ENCODE measurements at places on chromosomes 5 and 9. TPM values are rescaled to one million over a fixed set of nuclear protein-coding genes. Genes with fewer than 3 reads are reported as not detected.

- H3K27ac ChIP-seq: no peak overlapping the region
- H3K27me3 ChIP-seq: no peaks in the 10 kb centered on the region
- no peaks in the 10 kb centered on the region for H3K36me3 ChIP-seq
- H3K4me3 ChIP-seq: no peak overlapping the region
These were observed 1078.3 kb downstream of the CDH12 start for GRCh38 chr5:21774801-21775200.

- no peak overlapping the region for H3K27ac ChIP-seq
- DNase-seq: no peak
- peaks cover 22% of the 10 kb centered on the region for H3K4me1 ChIP-seq
- no peak overlapping the region for H3K4me3 ChIP-seq
- no peaks in the 10 kb centered on the region for H3K36me3 ChIP-seq
- no peaks in the 10 kb centered on the region for H3K27me3 ChIP-seq
These were observed 31.3 kb downstream of the CPEB4 start for GRCh38 chr5:173919443-173919842.

DNA sequence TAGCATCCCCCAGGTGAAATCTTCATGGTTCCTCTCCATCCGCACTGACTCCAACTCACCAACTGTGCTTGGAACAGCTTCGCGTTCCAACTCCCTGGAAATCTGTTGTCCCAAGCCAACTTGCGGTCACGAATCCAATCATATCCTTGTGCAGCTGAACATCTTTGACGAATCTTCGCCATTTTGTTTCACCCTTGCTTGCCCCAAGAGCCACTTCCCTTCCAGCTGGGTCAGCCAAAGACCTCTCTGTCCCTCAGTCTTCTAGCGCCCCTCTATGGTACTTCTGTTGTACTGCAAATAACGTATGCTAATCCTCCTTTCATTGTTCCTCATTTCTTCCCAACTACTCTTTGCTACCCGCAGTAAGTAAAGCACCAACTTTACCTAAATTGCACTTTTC, 61.0 kb upstream of the TARS1 start:
- no peak overlapping the region for H3K4me3 ChIP-seq
- no peaks in the 10 kb centered on the region for H3K27me3 ChIP-seq
- no peak overlapping the region for H3K27ac ChIP-seq
- peak; percentile 8 for DNase-seq
- no peaks in the 10 kb centered on the region for H3K36me3 ChIP-seq

DNA sequence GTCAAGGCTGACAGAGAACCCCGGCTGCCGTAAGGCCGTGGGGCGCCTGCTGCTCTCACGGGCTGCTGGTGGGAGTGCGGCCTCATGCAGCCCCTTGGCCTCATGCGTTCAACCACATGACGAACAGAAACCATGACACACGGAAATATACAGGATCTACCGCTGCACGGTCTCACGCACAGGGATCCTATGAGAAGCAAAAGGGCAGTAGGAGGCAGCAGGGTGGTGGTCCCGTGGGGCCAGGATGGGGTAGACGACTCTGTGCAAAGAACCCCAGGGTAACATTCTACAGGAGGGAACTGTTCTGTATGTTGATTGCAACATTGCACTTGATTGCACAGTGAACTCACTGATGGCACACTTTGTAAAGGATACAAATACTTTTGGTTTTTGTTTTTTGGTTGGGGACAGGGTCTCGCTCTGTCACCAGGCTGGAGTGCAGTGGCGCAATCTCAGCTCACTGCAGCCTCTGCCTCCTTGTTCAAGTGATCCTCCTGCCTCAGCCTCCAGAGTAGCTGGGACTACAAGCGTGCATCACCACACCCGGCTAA, 51.6 kb downstream of the NACC2 start:
- H3K4me1 ChIP-seq: no peaks in the 10 kb centered on the region
- H3K27me3 ChIP-seq: no peaks in the 10 kb centered on the region
- H3K4me3 ChIP-seq: no peak overlapping the region
- DNase-seq: no peak

DNA sequence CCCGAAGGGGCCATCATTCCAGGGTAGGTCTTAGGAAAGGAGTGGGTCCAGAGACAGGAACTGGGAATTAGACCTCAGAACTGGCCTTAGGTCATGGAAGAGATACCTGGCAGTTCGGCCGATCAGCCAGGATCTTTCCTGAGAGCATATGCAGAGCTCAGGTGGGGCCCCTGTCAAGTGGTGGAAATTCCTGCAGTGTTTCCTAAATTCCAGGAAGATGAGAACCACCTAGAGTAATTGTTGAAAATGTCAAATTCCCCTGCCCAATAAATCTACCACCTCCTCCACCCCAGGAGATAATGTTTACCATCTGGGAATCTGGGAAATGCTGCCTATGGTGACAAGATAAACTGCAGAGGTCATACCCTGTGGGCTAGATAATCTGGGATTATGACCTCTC, 14.6 kb downstream of the TMEM171 start:
- no peaks in the 10 kb centered on the region for H3K36me3 ChIP-seq
- H3K27ac ChIP-seq: no peak overlapping the region
- peaks cover 18% of the 10 kb centered on the region for H3K4me1 ChIP-seq

DNA sequence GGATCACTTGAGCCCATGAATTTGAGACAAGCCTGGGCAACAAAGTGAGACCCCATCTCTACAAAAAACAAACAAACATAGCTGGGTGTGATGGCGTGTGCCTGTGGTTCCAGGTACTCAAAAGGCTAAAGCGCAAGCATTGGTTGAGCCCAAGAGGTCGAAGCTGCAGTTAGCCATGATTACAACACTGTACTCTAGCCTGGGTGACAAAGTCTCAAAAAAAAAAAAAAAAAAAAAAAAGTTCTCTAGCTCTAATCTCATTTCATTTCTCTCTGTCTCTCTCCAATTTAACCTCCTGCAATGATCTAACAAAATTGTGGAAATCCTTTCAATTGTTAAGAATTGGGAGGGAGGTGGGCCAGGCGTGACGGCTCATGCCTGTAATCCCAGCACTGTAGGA, 33.3 kb downstream of the LPAR1 start:
- no peak overlapping the region for H3K27ac ChIP-seq
- H3K36me3 ChIP-seq: no peaks in the 10 kb centered on the region
- H3K4me3 ChIP-seq: no peak overlapping the region
- no peaks in the 10 kb centered on the region for H3K4me1 ChIP-seq

GRCh38 chr5:137753691-137754187, 424 bp downstream of the HNRNPA0 start:
- no peaks in the 10 kb centered on the region for H3K27me3 ChIP-seq
- peaks cover 20% of the 10 kb centered on the region for H3K4me1 ChIP-seq
- H3K36me3 ChIP-seq: 0 out of 2 replicates have a peak, but pooled peaks cover 1% of the 10 kb centered on the region
- H3K27ac ChIP-seq: peak overlapping the region; percentile 100
- DNase-seq: no peak

DNA sequence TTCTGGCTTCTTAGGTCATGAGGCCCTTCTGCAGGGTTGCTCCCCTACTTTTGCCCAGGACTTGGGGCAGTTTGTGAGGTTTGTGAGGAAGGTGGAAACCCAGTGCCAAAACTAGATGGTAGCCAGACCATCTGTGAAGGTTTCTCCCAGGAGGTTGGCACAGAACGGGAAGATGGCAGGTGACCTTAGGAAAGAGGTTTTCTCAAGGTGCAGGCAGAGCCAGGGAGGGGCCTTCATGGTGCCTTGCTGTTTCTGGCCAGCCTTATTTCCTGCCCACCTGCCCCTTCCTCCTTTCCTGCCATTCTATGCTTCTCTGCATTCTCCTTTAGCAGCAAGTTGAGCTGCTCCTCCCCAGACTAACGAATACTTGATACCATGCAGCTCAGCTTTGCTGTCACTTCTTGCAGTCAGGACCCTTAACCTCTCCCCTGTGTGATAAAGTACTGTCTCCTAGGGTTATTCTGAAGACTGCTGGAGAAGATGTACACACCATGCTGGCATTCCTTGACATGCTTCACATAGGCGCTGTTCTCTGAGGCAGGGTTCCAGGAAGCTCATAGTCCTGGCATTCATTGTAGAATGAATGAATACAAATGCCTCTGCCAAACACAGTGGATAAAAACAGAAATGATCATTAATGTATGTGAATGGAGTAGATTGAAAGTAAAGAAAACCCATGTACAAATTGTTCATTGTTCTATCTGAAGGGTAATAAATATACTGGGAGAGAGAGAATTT, 154.3 kb downstream of the KDM4C start:
- H3K36me3 ChIP-seq: no peaks in the 10 kb centered on the region
- H3K27me3 ChIP-seq: no peaks in the 10 kb centered on the region
- no peak for DNase-seq

DNA sequence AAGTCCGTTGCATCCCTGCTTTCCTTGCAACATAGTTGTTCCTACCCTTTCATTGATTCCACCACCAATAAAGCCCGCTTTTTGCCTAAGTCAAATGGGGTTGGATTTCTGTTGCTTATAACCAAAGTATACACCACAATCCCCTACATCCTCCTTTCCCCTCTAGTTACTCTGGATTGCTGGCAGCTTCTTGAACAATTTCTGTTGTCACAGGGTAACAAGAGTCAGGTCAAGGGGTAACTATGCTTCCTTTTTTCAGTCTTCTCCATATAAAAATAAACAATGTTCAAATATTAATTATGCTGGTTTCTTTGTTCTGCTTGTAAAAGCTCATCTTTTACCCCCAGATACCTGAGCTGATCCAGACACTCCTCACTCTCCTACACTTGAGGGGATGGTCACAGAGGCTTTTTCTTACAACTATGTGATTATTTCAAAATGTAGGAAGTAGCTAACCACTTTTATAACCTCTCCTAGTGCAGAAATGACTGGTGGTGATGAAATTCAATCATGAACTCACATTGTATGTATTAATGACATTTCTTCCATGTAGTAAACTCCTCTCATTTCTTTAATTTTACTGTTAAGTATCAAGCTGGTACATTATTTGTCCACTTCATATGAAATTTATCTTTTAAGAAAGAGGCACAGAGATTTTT, 136.5 kb downstream of the SNX18 start:
- no peaks in the 10 kb centered on the region for H3K4me1 ChIP-seq
- no peak overlapping the region for H3K27ac ChIP-seq
- no peak overlapping the region for H3K4me3 ChIP-seq
- H3K27me3 ChIP-seq: no peaks in the 10 kb centered on the region

DNA sequence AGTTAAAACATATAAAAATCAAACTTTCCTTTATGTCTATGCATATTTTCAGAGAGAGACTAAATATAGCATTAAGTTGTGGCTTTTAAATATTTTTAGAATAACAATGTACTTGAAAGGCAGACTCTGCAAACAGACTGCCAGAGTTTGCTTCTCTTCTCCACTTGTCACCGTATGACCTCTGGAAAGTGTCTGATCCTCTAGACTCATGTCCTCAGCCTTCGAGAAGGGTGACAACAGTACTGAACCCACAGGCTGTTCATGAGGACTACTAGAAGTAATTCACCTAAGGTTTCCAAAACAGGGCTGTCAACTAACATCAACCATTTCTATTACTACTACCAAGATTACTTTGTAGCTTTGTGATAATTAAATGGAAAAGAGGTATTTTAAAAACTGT, 167.7 kb upstream of the TBCA start:
- H3K27me3 ChIP-seq: no peaks in the 10 kb centered on the region
- H3K27ac ChIP-seq: no peak overlapping the region
- H3K4me1 ChIP-seq: no peaks in the 10 kb centered on the region

DNA sequence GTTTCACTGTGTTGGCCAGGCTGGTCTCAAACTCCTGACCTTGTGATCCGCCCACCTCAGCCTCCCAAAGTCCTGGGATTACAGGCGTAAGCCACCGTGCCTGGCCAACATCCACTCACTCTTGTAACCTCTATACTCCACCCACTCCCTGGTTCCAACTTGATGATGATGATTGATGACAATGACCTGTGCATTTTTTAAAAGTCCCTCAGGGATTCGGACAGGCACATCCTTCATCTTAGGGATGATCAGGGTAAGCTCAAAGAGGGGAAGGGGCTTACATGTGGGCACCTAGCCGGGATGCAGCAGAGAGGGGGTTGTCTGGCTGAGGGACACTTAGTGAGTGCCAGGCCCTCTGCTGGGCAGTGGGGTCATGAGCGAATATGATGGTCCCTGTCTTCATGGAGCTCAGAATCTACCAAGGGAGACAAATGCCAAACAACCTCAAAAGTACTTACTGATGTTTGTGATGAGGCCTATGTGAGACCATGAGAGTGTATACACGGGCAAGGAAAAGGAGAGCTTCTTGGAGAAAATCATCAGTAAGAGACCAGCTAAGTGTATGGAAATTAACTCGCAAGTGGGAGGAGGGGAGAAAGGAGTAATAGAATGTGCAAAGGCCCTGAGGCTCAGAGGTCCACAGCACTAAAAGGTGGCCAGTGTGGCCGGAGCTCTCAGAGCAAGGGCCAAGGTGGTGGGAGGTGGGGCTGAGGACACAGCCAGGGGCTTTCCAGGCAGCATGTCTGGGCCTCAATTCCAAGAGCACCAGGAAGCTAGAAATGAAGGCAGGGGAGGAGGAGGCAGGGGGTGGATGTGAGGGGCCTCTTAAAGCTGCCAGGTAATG, 27.4 kb downstream of the LHX2 start:
- H3K4me3 ChIP-seq: no peak overlapping the region
- no peak overlapping the region for H3K27ac ChIP-seq
- no peaks in the 10 kb centered on the region for H3K36me3 ChIP-seq
- H3K4me1 ChIP-seq: no peaks in the 10 kb centered on the region
- H3K27me3 ChIP-seq: no peaks in the 10 kb centered on the region

GRCh38 chr9:70035691-70036090, 8.0 kb upstream of the MAMDC2 start:
- H3K4me1 ChIP-seq: no peaks in the 10 kb centered on the region
- no peaks in the 10 kb centered on the region for H3K36me3 ChIP-seq
- DNase-seq: no peak
- no peak overlapping the region for H3K4me3 ChIP-seq

DNA sequence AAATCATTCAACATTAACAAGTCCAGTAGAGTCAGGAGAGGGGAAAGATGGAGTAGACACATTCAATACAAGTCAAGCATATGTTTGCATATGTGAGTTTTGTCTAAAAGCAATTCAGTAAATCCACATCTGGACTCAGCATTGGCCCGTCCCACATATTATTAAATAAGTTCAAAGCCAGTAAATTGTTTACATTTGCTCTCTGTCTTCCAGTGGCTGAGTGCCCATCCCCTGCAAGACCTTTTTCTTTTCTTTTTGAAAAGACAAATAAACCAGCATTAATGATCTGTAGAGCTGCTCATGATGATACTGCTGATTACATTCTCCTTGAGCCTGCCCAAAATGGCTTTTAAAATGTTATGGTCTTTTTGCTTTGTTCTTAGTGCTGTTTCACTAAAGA, 71.1 kb downstream of the TNC start:
- no peaks in the 10 kb centered on the region for H3K4me1 ChIP-seq
- H3K27ac ChIP-seq: no peak overlapping the region
- no peaks in the 10 kb centered on the region for H3K27me3 ChIP-seq
- H3K36me3 ChIP-seq: no peaks in the 10 kb centered on the region
- no peak overlapping the region for H3K4me3 ChIP-seq

DNA sequence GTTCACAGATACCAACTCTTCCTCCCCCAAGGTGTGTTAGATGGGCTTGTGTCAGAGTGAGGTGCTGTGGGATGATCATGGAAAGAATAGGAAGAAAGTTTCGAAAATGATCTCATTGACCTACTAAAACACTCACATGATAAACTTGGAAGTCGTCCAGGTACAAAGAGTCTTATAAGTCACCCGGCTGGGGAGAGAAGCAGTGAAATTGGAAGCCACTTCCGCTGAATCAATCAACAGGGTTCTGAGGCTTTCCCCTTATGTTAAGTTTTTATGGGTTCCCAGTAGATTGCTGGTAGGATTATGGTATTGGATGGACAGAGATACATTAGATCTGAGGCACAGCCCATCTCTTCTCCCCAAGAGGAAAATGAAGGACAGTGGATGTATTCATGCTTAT, 218.8 kb upstream of the MSX2 start:
- no peak overlapping the region for H3K27ac ChIP-seq
- DNase-seq: no peak
- no peaks in the 10 kb centered on the region for H3K36me3 ChIP-seq
- peaks cover 10% of the 10 kb centered on the region for H3K4me1 ChIP-seq
- H3K4me3 ChIP-seq: no peak overlapping the region
- no peaks in the 10 kb centered on the region for H3K27me3 ChIP-seq

Gene DPH7
- total RNA-seq: 51.9 TPM

Gene SOX30
- 3.1 TPM for total RNA-seq

Gene ZCCHC7
- 22.0 TPM for total RNA-seq

Gene F2RL1
- 50.0 TPM for total RNA-seq

Gene CNTLN
- 7.0 TPM for total RNA-seq

Gene COL15A1
- not detected for total RNA-seq
